K562 (cell line): ENCODE measurements at places on chromosomes 11 and 22. TPM values are rescaled to one million over a fixed set of nuclear protein-coding genes. Genes with fewer than 3 reads are reported as not detected.

Gene MB
- total RNA-seq, result not detected in 2 replicates

GRCh38 chr11:7167976-7168740 lies 79.4 kb downstream of the RBMXL2 start:
- H3K27me3 ChIP-seq, result no peaks in the 10 kb centered on the region
- DNase-seq, result no peak
- H3K4me3 ChIP-seq, result no peak overlapping the region
- H3K27ac ChIP-seq, result no peak overlapping the region

Gene KRTAP5-10
- total RNA-seq, result not detected in 2 replicates

DNA sequence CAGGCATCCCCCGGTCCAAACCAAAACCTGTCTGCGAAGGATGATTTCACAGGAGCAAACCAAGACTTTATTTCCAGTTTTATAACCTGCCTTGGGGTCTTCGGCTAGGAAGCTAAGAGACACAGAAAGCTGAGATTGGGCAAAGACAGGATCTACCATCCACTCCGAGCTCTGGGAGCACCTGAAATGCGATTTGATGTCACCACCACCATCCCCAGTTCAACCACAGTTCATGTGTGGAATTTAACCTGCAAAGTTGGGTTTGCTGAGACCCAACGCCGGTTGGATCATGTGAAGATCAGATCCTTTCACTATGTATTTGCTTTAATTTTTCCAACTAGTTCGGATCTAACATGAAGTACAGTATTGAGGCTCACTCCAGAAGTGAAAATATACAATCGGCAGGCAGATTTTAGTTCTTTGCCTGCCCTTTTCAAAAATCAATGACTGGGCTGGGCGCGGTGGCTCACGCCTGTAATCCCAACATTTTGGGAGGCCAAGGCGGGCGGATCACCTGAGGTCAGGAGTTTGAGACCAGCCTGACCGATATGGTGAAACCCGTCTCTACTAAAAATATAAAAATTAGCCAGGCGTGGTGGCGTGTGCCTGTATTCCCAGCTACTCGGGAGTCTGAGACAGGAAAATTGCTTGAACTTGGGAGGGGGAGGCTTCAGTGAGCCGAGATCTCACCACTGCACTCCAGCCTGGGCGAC lies 1.4 kb upstream of the C11orf24 start:
- DNase-seq, result no peak
- 0 out of 3 replicates have a peak overlapping the region, but pooled peaks have one; percentile 20 for H3K27ac ChIP-seq
- H3K27me3 ChIP-seq, result no peaks in the 10 kb centered on the region
- H3K36me3 ChIP-seq, result peaks cover 22% of the 10 kb centered on the region; the same call in 2 of the 3 replicates

GRCh38 chr11:36822829-36823228 lies 224.8 kb upstream of the RAG2 start:
- H3K27ac ChIP-seq, result no peak overlapping the region
- H3K4me1 ChIP-seq, result no peaks in the 10 kb centered on the region
- H3K27me3 ChIP-seq, result no peaks in the 10 kb centered on the region
- no peak overlapping the region for H3K4me3 ChIP-seq
- DNase-seq, result no peak
